Esophagus squamous epithelium (tissue), 5 donors: ENCODE measurements at places on chromosomes 2 and 18. TPM values are rescaled to one million over a fixed set of nuclear protein-coding genes. Genes with fewer than 3 reads are reported as not detected.

GRCh38 chr2:203893840-203894239 lies 26.3 kb downstream of the CTLA4 start:
- no peak for DNase-seq

- DNase-seq: no peak
Observed at GRCh38 chr2:63981702-63982103, 37.5 kb downstream of the VPS54 start.

- DNase-seq: no peak
Observed at GRCh38 chr2:101064868-101065549, 62.9 kb downstream of the RPL31 start.

Gene KCNG2
- not detected for total RNA-seq

Gene C2orf66
- not detected for total RNA-seq

Gene CAPN10
- 9.9 TPM for total RNA-seq

Gene SPP2
- total RNA-seq: not detected

Gene PAIP2B
- 11.6 TPM for total RNA-seq

Gene CLEC4F
- not detected for total RNA-seq
